ENCODE measurements at places on chromosomes 11 and 22.

GRCh38 chr11:102763440-102763839, 17.0 kb downstream of the MMP10 start:
- DNase-seq: no peak

- DNase-seq: no peak
Measured at GRCh38 chr11:94737171-94737611, 31.0 kb upstream of the AMOTL1 start.

GRCh38 chr22:37163575-37164504, 14.1 kb upstream of the IL2RB start:
- no peak for DNase-seq

DNA sequence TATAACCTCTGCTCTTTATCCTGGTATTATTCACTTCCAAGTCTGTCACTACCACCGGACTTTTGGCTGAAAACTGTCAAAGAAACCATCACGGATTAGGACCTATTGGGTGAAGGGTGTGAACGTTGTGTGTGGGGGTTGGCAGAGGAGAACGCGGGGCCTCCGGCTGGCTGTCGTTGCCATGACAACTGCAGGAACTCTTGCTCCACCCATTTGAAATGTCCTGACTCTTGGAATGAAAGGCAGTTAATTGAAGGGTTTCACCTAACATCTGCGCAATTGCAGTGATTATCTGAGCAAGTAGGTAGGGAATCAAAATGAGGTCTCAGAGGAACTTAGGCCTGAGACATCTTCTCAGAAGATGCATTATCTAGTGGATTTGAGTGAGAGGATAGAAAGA, 60.9 kb upstream of the CLMP start:
- no peak for DNase-seq

GRCh38 chr11:65077451-65077850, 6.4 kb downstream of the CDCA5 start:
- no peak for DNase-seq

- DNase-seq: no peak
Measured at GRCh38 chr22:23574877-23575276, 5.2 kb downstream of the IGLL1 start.

DNA sequence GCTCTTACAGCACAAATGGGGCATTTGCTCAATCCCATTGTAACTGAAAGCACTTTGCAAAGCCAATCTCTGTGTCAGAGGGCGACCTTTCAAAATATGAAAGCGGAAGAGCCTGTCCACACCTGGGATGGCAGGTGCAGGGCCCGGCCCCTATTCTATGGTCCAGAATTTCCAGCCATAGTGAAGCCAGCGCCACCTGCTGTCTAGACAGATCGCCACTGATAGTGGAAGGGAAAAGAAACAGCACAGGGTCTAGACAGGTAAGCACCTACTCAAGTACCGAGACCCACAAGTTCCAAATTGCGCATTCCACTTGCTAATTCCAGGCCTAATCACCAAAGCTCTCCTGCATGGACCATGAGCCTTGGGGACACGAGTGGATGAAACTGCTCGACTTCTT, 141.4 kb downstream of the NTM start:
- no peak for DNase-seq

DNA sequence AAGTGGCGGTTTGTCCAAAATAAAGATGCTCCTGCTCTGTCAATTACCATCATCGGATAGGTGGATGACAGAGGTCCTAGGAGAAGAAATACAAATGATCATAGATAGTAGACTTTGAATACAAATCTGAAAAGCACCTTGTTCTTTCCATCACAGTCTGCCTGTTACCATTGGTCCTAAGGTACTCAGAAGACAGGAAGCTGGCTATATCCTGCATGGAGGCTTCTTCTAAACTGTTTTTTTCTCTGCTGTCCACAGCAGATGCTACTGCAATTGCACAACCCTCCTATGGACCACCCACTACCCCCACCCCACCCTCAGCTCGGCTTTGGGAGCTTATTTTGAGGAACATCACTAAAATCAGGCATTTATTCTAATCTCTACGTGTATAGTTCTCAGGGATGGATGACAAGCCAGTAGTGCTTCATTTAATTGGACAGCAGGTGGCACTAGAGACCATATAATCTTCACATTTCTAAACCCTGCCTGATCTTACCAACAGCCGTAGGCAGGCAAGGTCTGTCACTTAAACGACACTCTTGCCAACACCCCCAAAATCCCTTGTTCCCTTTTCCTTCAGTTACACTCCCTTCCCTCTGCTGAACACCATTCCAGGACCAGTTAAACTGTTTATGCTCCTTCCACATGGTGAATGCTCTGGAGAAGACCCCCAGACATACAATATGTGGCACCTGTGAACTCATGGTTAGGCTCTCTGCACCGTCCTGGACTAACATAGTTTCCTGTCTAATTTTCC, 6.6 kb upstream of the PTS start:
- DNase-seq: no peak

DNA sequence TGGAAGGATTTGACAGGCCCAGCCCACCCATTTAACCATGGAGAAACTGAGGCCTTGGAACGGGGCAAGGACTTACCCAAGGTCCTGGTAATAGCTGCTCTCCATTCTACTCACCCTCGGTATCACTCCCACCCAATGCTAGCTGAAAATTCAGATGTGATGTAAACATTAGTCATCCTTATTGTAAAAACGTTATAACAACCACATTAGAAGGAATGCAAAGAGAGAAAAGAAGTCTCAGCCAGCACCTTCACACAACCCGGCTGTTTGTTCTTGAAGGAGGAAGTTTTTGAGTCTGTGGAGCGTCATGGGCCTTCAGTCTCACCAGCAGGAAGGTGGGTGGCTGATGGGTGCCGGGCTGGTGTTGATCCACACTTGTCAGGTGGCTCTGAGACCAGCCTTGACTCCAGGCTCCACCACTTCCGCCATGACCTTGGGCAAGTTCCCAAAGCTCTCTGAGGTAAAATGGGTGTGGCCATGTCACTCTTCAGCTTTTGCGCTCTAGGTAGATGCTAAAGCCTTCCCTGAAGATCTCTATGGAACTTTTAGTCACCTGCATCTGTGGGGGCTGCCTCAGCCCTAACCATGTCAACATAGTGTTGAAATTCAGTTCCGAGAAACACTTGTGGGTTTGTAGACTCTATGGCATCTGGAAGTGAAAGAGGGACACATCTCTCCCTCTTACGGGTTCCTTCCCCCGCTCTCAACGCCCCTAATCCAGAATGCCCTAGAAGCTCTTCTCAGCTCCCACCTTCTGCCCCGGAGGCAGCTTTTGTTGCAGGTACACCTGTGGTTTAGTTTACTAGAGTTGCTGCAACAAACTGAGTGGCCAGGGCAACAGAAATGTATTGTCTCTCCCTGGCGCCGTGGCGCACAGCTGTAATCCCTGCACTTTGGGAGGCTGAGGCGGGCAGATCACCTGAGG, 14.8 kb downstream of the CD6 start:
- DNase-seq: peak; percentile 34

- no peak for DNase-seq
Measured at GRCh38 chr11:37449146-37449545, 851.1 kb upstream of the RAG2 start.

GRCh38 chr22:38431266-38432010, 23.6 kb downstream of the KCNJ4 start:
- no peak for DNase-seq

DNA sequence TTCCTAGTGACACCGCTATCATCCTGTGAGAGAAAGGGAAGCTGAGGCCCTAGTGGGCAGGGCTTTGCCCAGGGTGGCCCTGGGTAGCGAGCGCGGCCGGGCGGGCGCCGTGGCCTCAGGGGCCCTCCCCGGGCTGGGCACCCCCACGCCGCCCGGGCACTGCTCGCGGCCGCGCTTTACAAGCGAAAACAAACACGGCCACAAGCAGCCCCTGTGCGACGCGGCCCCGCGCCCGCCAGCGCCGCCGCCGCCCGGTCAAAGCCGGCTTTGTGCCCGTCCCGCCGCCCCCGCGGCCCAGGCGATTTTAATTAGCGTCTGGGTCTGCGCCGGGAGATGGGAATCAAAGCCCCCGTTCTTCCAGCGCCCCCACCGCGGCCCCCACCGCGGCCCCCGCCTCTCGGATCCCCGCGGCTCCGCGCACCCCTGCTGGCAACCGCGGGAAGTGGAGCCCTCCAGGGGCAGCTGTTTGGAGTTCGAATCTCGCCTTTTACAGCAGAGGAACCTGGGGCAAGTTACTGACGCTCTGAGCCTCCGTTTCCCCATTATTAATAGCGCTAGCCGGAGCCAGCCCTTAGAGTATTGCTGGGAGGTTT, 47.9 kb downstream of the CHRDL2 start:
- DNase-seq: peak; percentile 68

DNA sequence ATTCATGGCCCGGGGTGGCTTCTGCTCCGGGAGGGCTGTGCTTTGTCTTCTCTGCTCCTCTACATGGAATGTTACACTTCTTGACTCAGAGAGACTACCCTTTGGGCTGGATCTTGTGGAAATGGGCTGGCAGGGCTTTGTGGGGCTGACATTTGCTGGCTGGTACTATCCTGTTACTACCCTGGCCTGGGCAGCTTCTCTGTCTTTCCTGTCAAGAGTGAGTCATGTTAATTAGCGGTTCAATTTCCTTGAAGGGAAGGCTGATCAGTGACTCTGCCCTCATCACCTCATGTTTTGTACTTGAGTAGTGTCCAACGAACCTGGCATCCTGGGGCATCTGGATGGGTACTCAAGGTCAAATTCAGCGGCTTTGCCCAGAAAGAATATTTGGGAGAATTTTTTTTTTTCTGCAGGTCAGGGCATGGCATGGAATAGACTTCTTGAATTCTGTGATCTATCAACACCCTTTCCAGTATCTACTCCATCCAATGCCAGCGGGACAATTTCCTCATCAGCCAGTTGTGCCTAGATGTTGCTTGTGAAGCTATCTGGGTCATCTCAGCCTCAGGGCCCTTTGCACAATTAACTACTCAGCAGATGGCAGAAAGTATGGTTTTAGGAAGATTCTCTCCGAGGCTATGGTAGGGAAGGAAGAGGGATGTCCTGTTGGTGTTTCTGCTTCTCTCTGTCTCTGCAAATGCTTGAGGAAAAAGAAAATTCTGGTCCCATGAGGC, 140.5 kb upstream of the PLET1 start:
- DNase-seq: no peak

DNA sequence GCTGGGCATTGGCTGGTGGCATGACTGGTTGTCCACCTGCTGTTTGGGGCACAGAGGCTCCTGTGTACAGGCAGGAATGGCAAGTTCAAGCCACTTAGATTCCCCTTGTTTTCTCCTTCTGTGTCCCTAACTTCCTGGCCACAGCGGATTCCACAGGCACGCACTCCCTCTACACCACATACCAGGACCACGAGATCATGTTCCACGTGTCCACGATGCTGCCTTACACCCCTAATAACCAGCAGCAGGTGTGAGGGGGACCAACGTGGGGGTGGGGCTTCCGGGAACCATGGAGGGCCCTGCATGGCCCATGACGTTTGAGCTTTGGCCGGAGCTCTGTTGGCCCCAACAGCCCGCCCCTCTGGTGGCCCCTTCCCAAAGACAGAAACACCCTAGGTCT, 7.8 kb downstream of the SIPA1 start:
- no peak for DNase-seq

DNA sequence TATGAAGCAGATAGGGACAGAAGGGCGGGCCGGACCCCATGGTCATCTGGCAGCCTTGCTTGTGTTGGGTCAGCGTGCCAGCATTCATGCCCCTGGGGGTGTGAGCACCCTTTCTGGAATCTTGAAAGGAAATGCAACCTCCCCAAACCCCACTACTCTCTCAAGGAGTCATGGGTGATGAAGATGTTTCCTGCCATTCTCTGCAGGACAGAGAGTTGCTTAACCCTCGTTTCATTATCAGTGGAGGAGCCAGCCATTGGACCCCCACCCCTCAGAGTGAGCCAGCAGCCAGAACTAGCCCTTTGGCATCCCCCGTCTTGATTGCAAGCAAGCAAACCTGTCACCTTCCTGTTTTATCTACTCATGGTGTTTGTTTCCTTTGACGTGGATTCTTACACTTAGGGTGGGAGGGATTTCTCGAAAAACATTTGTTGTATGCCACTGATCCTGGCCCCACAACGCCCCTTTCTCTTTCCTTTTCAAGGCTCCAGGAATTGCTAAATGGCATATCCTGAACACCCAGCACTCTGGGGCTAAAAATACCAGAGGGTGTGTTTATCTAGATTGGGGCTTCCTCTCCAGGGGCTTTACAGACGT, 258.3 kb downstream of the ETS1 start:
- no peak for DNase-seq

Data from left forelimb (tissue), 1 donor.